ENCODE measurements at places on chromosomes 13 and 19.

GRCh38 chr19:9857920-9858746 is 23.0 kb downstream of the PIN1 start:
- no peak for DNase-seq

- DNase-seq: no peak
Measured at GRCh38 chr13:100128838-100129237, 39.9 kb downstream of the PCCA start.

GRCh38 chr13:40446365-40446764 is 220.1 kb downstream of the FOXO1 start:
- DNase-seq: peak; percentile 52

DNA sequence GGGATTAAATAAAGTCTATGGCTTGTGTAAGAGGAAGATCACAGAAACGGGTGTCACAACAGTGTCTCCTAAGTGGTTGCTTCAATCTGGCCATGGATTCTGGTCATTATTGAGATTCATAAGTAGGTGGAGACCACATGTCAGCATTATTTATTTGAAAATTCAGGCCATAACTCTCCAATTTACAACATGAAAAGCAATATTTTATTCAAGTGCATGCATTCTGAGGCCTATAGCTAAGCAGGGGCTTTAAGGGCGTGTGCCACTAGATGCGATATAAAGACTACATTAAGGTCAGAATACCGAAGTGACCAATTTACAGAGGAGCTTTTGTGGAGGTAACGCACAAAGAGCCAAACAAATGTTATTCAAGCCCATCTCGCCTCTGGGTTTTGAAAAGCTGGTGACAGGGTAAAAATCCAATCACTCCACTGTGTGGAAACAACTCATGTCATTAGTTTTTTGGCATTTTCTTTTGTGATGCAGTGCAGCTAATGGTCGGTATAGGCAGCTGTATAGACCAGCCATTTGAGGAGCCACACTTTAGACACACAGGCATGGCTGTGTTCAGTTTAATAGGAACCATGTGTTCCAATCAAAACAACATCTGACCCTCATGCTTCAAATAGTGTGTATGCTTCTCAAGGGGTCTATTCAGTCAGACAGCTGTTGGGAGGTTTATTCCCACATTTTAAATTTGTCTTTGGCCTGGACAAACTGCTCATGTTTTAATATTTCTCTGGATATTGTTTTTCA is 123.7 kb downstream of the KL start:
- DNase-seq: peak; percentile 44

- no peak for DNase-seq
Measured at GRCh38 chr19:15900504-15900903, 2.6 kb upstream of the CYP4F2 start.

DNA sequence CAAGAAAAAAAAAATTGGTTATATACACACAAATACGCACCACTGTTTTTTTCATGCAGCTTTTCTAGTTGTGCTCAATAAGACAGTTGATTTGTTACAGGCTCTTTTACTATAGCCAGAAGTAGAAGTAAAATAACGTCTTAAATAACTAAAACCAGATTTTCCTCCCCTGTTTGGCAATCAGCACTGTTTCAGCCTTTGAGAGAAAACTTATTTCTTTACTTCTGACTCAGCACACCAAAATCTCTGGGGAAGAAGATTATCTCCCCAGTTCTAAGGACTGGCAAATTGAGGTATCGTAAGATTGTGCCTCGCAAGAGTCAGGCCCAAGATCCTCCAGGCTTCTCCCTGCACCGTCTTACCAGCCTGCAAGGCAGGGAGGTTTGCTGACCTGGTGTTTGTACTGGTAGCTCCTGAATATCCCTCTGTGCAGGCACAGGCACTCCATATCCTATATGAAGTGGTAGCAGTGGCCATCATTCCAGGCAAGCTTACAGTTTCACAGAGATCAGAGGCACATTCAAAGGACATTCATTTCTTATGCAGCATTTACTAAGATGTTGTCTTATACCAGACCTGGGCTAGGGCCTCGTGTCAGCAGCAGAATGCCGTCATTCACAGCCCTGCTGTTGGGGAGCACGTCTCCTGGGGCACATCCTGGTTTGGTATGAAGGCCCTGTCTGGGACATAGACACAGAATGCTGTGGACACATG is 268.2 kb downstream of the ZNF536 start:
- DNase-seq: peak; percentile 23

DNA sequence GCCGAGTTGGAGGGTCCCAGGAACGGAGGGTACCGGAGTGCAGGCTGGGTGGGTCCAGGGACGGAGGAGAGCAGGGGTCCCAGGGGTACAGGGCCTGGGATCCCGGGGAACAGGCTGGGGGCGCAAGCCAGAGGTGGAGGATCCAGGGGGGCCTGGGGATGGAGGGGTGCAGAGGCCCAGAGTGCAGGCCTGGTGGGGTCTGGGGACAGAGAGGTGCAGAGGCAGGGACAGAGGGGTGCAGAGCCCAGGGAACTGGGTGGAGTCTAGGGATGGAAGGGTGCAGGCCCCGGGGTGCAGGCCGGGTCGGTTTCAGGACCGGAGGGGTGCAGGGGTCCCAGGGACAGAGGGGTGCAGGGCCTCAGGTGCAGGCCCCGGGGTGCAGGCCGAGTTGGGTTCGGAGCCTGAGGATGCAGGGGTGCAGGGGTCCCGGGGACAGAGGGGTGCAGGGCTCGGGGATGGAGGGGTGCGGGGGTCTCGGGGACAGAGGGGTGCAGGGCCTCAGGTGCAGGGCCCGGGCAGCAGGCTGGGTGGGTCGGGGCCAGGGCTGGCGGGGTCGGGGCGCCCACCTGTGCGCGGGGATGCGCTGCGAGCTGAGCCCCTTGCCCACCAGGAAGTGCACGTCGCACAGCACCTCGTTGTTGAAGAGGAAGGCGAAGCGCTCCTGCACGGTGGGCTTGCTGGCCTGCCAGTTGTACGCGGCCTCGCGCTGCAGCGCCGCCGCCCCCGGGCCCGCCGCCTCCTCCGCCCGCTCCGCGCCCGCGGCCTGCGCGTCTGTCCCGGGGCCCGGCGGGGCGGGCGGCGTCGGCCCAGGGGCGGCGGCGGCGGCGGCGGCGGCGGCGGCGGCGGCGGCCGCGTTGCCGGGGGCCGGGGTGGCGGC is 545 bp downstream of the BTBD2 start:
- no peak for DNase-seq

DNA sequence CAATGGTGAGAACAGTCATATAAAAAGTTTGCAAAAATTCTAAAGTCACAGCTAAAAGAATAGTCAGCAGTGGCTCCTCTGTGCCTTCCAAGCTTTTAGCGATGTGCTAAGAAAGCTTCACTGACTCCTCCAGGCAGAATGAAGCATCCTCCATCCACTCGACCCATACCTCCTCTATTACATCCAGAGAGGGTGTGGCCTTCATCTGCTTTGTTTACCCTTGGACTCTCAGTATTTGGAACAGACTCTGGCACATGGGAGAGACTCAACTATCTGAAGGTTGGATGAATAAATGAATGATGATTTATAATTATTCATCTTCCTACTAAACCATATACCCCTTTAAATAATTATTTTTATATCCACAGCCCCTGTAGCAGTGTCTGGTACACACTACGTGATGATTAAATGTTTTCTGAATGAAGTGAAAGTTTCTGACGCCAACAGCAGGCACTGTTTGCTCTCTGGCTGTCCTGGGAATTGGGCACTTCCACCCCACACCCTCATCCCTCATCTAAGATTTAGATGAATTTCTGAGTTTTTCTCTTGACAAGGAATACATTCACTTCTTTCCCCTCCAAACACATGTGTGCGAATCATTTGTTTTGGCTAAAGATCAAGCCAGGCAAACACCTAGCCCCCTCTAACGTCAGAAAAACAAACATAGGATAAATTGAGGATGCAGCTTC is 93.9 kb downstream of the NUFIP1 start:
- no peak for DNase-seq

GRCh38 chr13:42746866-42747265 is 34.5 kb upstream of the FAM216B start:
- no peak for DNase-seq

DNA sequence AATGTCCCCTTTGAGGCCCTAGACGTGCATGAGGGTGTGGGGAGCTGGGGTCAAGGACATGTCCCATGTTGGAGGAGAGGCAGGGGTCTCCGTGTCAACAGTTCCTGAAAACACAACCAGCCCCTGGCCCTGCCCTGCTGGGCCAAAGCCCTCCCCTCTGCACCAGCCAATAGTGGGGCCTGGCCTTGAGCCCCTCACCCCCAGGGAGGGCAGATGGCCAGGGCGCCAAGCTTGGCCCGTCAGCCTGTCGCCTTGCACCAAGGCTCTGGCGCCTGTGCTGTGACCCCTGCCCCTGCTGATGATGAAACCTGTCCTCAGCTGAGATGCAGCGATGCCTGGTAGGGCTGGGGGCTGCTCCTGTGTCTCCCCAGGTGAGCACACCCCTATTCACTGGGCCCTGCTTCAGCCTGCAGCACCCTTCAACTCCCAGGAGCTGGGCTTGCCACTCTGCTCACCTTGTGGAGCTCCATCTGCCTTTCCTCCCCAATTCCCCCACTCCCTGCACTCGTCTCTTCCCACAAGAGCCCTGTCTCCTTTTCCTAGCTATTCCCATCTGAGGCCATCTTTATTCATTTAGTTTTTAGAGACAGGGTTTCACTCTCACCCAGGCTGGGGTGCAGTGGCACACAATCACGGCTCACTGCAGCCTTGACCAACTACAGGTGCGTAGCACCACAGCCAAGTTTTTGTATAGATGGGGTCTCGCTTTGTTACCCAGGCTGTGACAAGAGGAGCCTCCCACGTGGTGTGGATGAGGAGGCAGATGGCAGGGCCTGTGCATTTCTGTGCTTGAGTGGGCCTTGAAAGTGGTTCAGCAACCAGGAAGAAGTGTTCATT is 2.1 kb upstream of the HAMP start:
- DNase-seq: no peak

GRCh38 chr13:69425235-69425634 is 682.4 kb upstream of the ATXN8OS start:
- no peak for DNase-seq

DNA sequence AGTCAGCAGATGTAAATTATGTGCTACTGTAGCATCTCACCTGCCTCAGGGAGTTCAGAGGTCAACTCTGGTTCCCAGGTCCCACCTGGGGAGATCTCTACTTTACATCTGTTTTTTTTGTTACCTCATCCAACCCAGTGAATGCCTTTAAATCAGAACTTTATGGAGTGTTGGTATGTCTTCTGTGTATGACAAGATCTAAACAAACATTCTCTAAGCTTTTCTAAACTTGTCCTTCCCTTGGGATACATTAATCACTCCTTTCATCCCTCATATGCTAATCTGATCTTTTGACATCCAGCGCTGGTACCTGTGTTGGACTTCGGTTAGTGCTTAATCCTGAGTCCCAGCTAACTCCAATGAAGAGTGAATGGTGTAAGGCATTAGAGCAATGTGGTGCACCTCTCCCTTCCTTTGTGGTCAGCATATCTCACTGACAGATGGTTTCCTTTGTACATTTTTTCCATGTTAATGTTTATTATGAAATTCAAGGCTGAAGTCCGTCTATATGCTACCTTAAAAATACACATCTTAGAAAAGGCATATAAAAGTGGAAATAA is 213.4 kb downstream of the ABCC4 start:
- DNase-seq: no peak

Measured in fibroblast of skin of scalp (primary cell).